H9 (cell line): ENCODE measurements at places on chromosomes 6 and 20. TPM values are rescaled to one million over a fixed set of nuclear protein-coding genes. Genes with fewer than 3 reads are reported as not detected.

HMGCLL1 gene
- total RNA-seq: 0.20 and 0.24 TPM in 2 replicates

RBPJL gene
- 0.28 TPM in 1 of 2 replicates, not detected in the other for total RNA-seq

SOBP gene
- total RNA-seq: 3.8 and 4.3 TPM in 2 replicates

FAM83D gene
- 48.1 and 51.6 TPM in 2 replicates for total RNA-seq

FKBP1A gene
- 196 and 210 TPM in 2 replicates for total RNA-seq

HM13 gene
- 162 and 169 TPM in 2 replicates for total RNA-seq
